ENCODE measurements at places on chromosomes 11 and 22. TPM values are rescaled to one million over a fixed set of nuclear protein-coding genes. Genes with fewer than 3 reads are reported as not detected.

Gene GLYAT
- polyA plus RNA-seq = 0.16 TPM

GRCh38 chr22:43860126-43860525 lies 2.2 kb downstream of the SULT4A1 start:
- H3K36me3 ChIP-seq = no peaks in the 10 kb centered on the region
- H3K27ac ChIP-seq = no peak overlapping the region
- DNase-seq = peak; percentile 7
- H3K4me1 ChIP-seq = peaks cover 3% of the 10 kb centered on the region
- no peak overlapping the region for H3K4me3 ChIP-seq

Gene OR51B4
- 0.56 TPM for polyA plus RNA-seq

DNA sequence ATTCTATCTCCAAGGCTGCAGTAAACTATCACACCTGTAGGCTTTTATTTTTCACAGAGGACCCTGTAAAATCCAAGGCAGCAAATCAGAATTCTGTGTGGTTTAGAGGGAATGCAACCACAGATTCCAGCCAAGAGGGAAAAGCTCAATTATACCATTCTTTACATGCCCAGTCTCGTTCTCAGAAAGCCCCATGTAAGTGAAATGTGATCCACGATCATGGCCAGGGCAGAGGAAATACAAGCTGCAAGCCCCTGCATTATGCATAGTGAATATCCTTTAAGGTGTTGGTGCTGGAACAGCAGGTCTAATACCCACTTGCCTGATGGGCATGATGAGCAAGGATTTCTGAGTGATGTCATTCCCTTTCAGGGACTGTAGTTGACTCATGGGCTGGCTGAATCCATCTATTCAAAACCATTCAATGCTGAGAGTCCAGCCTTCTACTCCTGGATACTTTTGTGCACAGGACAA lies 198.7 kb upstream of the MTMR2 start:
- H3K27ac ChIP-seq = no peak overlapping the region
- DNase-seq = no peak
- H3K4me3 ChIP-seq = no peak overlapping the region
- no peaks in the 10 kb centered on the region for H3K4me1 ChIP-seq

Gene MMP7
- 0.45 TPM for polyA plus RNA-seq

DNA sequence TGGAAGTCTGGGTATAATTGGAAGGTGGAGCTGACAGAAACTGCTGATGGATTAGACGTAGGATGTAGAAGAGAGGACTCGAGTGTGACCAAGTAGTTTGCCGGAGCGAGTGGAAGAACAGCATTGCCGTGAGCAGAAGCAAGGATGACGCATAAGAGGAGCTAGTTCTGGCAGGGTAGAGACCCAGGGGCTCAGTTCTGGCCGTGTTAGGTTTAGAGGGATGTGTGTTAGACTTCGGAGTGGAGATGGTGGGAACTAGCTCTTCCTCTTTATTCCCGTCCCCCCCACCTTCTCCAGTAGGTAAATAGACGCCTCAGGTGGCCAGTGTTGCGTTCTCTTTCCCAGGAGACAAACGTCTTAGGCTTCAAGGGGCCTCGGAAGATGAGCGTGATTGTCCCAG lies 19.1 kb downstream of the TUB start:
- no peaks in the 10 kb centered on the region for H3K36me3 ChIP-seq
- H3K4me1 ChIP-seq = no peaks in the 10 kb centered on the region
- H3K27ac ChIP-seq = no peak overlapping the region
- no peaks in the 10 kb centered on the region for H3K27me3 ChIP-seq

DNA sequence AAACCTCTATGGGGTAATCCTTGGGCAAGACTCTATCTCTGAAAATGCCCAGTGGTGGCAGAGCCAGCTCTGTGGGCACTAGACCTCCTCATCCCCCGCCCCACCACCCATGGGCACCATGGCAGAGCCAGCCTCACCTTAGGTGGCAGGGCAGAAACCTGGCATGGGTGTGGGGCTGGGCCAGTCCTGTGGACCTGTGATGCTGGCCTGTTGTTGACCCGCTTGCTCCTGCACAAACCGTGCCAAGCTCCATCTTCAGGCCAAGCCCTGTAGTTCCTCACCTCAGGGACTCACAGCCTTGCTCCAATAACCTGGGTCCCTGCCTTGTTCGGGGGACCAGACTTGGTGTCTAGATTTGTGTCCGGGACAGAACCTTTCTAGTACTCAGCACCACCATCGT lies 8.9 kb upstream of the SERPINH1 start:
- H3K4me1 ChIP-seq = peaks cover 28% of the 10 kb centered on the region
- no peak overlapping the region for H3K4me3 ChIP-seq
- no peak overlapping the region for H3K27ac ChIP-seq

DNA sequence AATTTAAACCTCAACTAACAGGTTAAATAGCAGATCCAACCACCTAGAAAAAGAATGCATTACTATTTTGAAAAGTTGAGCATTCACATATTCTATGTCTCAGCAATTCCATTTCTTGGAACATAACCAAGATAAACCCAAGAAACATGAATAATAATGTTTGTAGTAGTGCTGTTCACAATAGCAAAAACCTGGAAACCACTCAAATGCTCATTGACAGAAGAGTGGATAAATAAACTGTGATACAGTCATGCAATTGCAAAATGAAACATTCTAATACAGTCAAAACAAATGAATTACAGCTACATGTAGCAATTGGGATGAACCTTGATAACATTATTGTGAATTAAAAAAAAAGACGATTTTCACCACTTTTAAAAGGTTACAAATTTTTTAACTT lies 162.8 kb upstream of the TMEM45B start:
- no peaks in the 10 kb centered on the region for H3K36me3 ChIP-seq
- H3K27me3 ChIP-seq = no peaks in the 10 kb centered on the region
- no peak for DNase-seq
- no peak overlapping the region for H3K27ac ChIP-seq
- no peaks in the 10 kb centered on the region for H3K4me1 ChIP-seq
- H3K4me3 ChIP-seq = no peak overlapping the region

- peak; percentile 87 for DNase-seq
- no peaks in the 10 kb centered on the region for H3K36me3 ChIP-seq
- H3K4me3 ChIP-seq = no peak overlapping the region
- no peaks in the 10 kb centered on the region for H3K27me3 ChIP-seq
- H3K4me1 ChIP-seq = peaks cover 73% of the 10 kb centered on the region
Measured at GRCh38 chr11:68036141-68036716, 2.6 kb upstream of the TCIRG1 start.

Gene OR5P2
- polyA plus RNA-seq = 0.26 TPM

DNA sequence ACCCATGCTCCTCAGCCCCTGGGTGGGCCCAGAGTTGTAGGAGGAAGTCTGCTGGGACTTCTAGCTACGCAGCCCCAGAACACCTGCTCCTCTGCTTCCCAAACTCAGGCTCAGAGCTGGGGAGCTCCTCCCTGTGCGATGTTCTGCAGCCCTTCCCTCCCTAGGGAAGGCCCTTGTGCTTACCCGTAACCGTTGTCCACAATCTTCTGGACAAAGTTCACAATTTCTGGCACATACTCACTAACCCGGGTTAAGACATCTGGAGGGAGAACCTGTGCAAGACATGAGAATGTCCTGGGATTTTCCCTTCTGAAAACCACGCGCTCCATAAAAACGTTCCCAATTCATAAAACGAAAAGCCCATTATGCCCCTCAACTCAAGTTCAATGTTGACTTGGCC lies 28.4 kb downstream of the CARS1 start:
- H3K27me3 ChIP-seq = no peaks in the 10 kb centered on the region
- H3K4me1 ChIP-seq = no peaks in the 10 kb centered on the region
- peaks cover 95% of the 10 kb centered on the region for H3K36me3 ChIP-seq
- no peak overlapping the region for H3K27ac ChIP-seq
- no peak overlapping the region for H3K4me3 ChIP-seq

- H3K4me1 ChIP-seq = peaks cover 56% of the 10 kb centered on the region
- H3K27me3 ChIP-seq = no peaks in the 10 kb centered on the region
- DNase-seq = no peak
- peak overlapping the region; percentile 22 for H3K27ac ChIP-seq
- H3K4me3 ChIP-seq = no peak overlapping the region
- no peaks in the 10 kb centered on the region for H3K36me3 ChIP-seq
Measured at GRCh38 chr11:130179396-130180306, 20.1 kb downstream of the ST14 start.

- no peaks in the 10 kb centered on the region for H3K27me3 ChIP-seq
- no peak for DNase-seq
- no peak overlapping the region for H3K4me3 ChIP-seq
- no peak overlapping the region for H3K27ac ChIP-seq
Measured at GRCh38 chr11:102147015-102147414, 36.8 kb downstream of the YAP1 start.

Gene NUP98
- 65.2 TPM for polyA plus RNA-seq

- no peak for DNase-seq
- no peaks in the 10 kb centered on the region for H3K27me3 ChIP-seq
- peaks cover 28% of the 10 kb centered on the region for H3K4me1 ChIP-seq
- no peak overlapping the region for H3K4me3 ChIP-seq
- no peak overlapping the region for H3K27ac ChIP-seq
- H3K36me3 ChIP-seq = no peaks in the 10 kb centered on the region
Measured at GRCh38 chr11:44982496-44983062, 31.9 kb upstream of the TP53I11 start.
